Stimulated activated CD4-positive, alpha-beta T cell treated with anti-CD3 and anti-CD28 coated beads, TNF-alpha, amount 100 ng/mL, for 1 hour (primary cell): ENCODE measurements at places on chromosomes 6 and 20.

DNA sequence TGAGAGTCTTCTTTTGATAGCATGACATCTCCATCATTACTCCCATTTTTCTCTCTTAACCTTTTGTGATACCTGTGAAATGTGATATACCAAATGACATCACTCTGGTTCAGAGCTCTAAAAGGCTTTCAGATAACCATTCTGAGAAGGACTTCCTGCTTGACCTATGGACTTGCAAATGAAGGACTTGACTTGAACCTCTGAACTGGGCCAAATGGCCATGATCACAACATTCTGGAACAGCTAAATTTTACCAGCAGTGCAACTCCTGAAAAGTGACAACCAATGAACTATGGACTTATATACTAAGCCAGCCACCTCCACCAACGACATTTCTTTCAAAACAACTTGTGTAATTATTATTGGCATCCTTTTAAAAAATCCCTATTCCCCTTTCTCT, 1085.8 kb upstream of the CITED2 start:
- no peak for DNase-seq

- DNase-seq: no peak
Observed at GRCh38 chr6:163250116-163250515, 164.4 kb upstream of the QKI start.

- DNase-seq: no peak
Observed at GRCh38 chr6:107196152-107196551, 80.8 kb upstream of the BEND3 start.

DNA sequence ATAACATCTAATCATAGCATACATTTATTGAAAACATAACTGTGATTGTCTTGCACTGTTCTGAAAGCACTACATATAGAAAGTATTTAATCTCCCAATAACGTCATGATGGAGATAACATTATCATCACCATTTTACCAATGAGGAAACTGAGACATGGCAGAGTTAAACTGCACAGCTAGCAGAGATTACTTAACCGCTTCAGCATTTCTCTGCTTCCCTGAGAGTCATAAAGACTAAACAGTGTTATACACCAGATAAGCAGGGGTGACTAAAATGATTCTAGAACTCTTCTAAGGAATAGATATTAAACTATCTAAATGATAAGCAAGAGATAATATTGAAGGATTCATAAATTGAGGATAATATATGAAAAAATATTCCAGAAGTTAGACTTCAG, 183.2 kb upstream of the BMP5 start:
- no peak for DNase-seq

DNA sequence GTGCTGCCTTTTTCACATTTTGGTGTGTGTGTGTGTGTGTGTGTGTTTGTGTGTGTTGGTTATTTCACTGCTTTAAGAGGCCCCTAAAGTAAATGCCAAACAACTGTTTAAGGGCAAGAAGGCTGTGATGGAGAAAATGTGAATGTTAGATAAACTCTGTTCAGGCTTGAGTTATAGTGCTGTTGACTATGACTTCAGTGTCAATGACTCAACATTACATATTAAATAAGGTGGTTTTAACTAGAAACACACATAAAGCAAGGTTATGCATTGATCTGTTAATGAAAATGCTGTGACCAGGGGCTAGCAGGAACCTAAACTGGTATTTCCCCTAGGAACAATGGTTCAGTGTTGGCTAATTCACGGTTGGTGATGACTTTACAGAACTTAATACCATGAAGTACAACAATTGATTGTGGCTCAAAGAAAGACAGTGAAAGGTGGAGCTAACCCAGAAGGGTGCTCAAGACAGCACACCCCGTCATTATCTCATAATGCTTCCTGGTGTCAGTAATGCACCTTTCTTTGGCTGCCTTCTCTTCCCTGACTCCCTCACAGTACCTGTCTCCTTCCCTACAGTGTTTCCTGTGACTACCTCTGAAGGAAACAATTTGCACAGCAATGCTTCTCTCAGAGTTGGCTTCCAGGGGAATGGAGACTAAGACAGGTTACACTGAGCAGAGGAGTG, 116.1 kb downstream of the RIN2 start:
- no peak for DNase-seq

DNA sequence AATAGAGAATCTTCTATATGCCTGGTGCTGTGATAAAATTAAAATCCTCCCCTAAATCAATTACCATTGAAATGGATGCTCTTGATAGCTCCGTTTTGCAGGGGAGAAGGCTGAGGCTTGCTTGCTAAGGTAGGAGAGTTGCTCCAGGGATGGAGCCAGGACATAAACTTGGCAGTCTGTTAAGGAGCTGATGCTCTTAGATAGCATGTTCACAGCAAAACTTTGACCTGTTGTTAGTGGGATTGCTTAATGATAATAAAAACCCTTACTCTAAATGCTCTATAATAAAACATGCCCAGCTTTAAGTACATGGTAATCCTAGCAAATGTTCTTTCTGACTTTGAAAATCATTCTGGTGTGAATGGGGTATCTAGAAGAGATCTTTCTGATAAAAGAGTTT, 228.4 kb upstream of the JAG1 start:
- no peak for DNase-seq

DNA sequence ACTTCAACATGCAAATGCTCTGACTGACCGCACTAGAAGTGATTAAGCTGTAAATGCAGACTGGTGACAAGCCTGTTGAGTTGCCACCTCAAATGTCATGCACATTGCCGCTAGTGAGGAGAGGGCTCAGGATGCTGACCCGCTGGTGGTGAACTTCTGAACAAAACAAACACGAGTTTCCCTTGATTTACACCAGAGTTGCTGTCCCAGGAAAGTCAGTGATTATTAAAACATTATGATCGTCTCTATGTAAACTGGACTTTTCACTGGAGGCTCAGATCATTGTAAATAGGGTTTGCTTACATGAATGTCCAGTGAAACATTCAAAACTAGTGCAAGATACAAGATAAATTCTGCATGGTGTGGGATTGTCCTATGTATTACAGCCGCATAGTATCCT, 420.1 kb downstream of the PREX1 start:
- DNase-seq: no peak

DNA sequence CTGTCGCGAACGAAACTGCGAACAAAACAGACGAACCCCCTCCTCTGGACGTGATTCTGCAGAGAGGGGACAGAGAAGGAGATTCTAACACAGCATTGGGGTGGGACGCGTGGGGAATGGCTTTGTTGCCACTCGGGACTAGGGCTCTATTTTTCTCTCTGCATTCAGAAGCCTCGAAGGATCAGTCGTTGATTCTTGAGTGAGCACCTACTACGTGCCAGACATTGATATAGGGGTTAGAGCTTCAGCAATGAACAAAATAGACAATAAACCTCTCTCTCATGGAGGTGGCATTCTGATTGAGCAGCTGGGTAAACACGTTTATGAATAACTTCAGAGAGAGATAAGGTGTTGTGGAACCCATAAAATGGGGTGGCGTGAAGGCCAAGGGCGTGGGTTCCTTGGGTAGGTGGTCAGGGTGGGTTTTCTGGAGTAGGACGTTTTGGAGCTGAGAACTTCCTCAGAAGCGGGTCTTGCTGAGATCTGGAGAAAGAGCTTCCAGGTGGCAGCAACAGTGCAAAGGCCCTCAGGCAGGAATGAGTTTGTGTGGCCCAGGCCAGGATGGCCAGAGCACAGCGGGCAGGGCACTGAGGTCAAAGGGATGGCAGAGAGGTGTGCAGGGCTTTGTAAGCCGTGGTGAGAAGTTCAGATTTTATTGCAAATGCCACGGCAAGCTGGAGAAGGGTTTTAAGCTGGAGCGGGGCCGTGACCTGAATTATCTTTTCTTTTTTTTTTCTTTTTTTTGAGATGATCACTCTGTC, 884 bp downstream of the SLC2A10 start:
- DNase-seq: no peak

GRCh38 chr20:20440886-20441658, 73.2 kb downstream of the INSM1 start:
- DNase-seq: no peak

DNA sequence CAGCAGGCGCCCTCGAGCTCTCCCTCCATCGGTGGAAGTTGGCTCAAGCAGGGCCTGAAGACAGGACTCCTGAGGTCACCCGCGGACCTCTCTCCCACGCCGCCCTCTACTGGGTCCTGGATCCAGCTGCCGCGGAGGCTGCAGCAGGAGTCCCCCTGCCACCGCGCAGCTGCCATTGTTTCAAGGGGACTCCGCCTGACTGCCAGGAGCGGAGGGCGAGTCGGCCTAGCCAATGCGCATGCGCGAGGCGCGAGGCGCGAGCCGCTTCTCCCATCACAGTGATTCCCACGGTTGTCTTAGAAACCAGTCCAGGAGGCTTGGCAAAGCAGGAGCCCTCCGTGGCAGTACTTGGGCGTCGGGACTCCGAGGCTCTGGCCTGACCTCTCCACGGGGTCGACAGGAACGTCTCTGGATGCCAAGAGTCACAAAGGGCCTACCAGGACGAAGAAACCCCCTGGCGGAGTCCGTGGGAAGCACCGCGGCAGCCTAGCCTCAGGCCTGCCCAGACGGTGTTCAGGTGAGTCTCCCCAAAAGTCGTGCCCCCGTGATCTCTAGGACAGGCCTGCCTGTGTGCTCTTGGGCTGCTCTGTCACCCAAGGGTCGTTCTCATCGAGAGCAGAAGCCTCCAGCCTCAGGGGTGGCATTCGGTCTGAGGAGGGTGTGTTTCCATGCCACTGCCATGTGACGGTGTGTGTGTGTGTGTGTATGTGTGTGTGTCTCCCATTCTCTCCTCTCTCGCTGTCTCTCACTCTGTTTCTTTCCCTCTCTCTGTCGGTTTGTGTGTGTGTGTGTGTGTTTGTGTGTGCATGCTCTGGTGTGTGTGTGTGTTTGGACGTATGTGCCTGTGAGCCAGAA, 290.6 kb upstream of the ZNF337 start:
- peak; percentile 28 for DNase-seq

DNA sequence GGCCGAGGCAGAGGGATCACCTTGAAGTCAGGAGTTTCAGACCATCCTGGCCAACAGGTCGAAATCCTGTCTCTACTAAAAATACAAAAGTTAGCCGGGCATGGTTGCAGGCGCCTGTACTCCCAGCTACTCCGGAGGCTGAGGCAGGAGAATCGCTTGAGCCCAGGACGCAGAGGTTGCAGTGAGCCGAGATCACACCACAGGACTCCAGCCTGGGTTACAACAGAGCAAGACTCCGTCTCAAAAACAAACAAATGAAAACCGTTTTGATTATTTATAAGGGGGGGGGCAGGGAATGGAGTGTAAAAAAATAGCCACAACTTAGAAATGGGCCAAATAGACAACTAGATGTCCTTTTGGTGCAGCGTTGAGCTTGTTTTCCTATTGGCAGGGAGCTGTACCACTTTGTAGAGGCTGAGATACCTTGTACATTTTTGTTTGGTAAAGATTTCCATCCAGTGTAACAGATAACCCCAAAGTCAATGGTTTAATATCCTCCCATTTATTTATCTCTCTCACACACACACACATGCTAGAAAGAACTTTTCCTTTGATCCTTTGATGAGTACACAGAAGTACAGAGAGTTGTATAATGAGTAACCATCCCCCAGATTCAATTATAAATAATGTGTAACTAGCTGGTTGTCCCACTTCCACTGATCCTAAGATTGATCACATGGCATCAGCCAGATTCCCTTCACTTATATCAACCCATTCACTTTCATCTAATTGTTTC, 477.5 kb downstream of the PRKN start:
- DNase-seq: no peak

DNA sequence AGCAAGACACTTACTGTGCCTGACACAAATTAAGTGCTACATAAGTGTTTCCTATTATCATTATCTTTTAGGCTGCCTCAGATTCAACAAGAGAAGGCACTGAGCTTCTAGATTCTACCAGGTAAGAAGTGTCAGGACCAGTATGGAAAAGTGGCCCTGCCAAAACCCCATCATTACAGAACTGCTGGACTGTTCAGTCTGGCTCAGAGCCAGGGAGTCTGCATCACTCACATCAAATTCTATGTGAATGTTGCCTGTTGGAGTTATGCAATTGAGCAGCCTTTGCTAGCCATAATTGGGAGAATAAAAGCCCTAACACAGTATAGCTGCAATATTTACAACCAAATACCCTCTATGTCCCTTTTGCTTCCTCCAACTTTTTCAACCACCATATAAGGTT, 70.9 kb downstream of the ATG5 start:
- no peak for DNase-seq
